Panc1 (cell line): ENCODE measurements at places on chromosomes 1 and 21.

GRCh38 chr1:224931605-224932004 is 2.1 kb downstream of the DNAH14 start:
- DNase-seq, result no peak

- DNase-seq, result peak; percentile 50
These were observed 65.4 kb downstream of the PLEKHA6 start for GRCh38 chr1:204294357-204294756.

DNA sequence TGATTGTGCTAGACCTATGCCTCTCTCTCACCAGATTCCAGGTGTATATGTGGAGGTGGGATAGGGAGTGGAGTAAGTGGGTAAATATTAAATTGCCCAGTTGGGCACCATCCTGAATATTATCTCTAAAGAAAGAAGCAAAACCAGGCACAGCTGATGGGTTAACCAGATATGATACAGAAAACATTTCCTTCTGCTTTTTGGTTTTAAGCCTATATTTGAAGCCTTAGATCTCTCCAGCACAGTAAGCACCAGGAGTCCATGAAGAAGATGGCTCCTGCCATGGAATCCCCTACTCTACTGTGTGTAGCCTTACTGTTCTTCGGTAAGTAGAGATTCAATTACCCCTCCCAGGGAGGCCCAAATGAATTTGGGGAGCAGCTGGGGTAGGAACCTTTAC is at the start of gene FCER1A:
Gene FCER1A, plus strand, starts transcription at position 242 of the 400 bp plus-strand sequence. Its CDS starts 29 bp downstream, at position 271.
- DNase-seq, result no peak

DNA sequence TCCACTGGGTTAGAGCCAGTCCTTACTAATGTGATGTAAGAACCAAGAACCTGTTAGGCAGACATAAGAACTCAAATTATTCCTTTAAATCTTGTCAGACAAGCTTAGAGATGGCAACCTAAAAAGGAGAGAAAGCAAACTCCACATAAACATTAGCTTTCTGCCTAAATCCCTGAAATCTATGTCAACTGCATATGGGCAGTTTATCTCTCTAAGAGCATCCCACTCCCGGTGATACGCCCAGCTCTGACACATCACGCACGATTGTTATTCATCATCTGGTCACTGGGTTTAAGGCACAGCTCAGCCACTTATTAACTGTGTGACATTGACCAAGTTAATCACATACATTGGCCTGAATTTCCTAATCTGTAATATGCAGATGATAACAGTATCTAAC is 323.7 kb downstream of the HHIPL2 start:
- no peak for DNase-seq

DNA sequence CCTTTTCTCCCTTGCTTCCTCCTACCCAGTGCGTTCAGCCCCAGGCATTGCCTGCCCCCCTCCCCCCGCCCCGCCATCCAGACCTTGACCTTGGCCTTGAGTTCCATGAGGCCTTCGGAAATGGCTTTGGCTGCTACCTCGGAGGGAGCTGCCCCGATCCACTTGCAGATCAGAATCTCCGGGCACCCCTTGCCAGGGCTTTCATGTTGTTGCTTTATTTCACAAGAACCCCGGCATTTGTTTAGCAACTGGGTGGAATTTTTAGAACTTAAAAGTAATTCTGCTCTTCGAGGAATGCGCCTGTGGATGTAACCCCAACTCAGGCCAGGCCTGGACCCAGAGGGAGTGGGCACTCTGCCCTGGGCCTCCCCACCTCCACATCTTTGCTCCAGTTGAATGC is 154.1 kb upstream of the TMEM51 start:
- DNase-seq, result no peak

GRCh38 chr1:206541236-206541833 is 34.0 kb downstream of the RASSF5 start:
- DNase-seq, result no peak

DNA sequence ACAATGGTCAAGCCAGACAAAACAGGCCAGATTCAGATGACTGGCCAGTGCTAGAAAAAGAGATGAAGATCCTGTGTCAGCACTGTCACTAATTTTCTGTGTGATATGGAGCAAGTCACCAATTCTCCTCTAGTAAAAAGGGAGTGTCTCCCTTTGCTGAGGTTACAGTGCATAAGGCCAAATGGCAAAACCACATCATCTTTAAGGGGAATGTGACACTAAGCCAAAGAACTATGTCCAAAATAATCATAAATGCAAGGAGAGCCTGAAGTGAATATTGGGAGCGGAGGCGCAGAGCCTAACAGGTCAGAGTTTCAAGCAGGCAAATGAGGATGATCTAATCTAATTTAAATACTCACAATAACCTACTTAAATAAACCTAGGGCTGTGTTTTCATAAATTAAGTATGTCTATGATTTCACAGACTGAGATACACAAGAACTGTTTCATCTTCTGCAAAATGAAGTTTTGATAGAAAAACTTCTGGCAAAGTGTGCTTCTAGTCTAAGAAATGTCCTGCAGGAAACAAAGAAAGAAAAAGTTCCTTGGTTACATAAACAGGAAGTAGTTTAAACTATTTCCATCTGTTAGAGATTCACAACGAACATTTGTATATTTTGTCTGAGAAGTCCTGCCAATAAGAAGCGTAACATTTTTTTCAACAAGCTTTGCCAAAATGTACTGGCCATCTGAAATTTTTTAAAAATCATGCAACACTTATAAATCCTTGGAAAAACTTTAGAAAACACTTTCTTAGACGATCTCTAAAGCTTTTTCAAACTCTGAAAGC is 290.2 kb downstream of the LRRC40 start:
- DNase-seq, result no peak

GRCh38 chr1:21216835-21217811 is 40.4 kb upstream of the EIF4G3 start:
- DNase-seq, result no peak

DNA sequence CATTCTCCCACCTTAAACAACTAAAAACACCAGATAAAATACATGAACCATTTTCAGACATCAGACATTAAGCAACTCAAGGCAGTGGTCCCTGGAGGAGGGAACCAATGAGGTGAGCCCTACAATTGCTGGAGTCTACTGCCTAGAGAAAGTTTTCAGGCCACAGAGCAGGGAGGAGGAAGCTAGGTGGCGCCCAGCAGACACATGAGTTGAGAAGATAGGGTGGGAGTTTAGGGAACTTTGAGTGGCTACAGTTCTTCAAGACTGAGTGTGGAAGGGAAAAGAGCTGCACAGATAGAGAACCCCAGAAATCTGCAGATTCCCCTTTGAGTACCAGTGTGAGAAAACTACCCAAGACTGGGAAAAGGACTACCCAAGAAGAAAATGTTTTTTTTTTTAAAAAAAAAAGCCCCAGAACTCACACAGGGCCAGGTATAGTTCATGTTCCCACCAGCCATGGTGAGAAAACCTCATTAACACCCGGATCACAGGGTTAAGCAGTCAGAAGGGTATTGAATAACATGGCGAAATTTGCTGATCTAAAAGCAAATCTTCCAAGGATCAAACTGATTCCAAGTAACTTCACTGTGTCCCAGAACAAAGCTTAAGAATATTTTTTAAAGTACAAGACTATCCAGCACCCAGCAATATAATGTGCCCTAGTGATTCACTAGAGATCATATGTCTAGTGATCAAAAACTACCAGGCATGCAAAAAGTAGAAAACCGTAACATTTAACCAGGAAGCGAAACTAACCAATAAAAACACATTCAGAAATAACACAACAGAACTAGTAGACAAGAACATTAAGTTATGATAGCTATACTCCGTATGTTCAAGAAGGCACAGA is 12.0 kb downstream of the ALDH9A1 start:
- DNase-seq, result no peak

- DNase-seq, result no peak
These were observed 2.7 kb upstream of the NPHP4 start for GRCh38 chr1:5994713-5995621.

DNA sequence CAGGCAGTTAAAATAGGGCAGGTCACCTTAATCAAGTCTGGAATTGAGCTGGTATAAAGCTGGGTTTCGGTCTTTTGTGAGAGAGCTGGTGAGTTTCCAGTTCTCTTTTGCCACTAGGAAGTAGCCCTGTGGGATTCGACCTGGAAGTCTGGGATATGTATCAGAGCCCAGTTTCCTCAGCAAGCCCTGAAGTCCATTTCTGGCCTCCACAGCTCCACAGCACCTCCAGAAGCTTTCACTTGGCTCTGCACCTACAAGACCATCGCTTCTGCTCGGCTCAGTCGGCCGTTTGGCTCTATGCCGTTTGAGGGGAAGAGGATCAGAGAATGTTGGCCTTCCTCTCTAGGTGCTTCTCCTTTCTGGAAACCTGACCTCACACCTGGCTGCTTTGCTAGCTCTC is 148.0 kb downstream of the GALNT2 start:
- no peak for DNase-seq

DNA sequence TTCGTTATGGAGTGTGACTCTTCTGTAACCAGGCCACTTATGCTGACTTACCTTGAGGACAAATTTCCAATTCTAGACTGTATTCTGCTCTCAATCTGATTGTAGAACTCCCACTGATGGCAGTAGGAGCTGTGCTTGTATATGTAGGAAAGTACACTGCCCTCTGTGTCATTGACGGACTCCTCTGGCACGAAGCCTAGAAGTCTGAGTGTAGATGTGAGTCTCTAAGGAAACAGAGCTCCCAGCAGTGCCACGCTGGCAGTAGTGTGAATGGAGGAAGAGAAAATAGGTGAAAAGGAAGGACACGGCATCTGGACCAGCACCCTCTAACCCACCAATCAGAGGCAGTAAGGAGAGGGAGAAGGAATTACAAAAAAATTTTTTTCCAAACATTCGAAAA is 130.4 kb upstream of the ADGRL2 start:
- DNase-seq, result peak; percentile 64

- DNase-seq, result no peak
These were observed 42.4 kb upstream of the GADD45A start for GRCh38 chr1:67642629-67643028.

GRCh38 chr1:209432443-209432825 is 151.1 kb upstream of the CAMK1G start:
- DNase-seq, result no peak

DNA sequence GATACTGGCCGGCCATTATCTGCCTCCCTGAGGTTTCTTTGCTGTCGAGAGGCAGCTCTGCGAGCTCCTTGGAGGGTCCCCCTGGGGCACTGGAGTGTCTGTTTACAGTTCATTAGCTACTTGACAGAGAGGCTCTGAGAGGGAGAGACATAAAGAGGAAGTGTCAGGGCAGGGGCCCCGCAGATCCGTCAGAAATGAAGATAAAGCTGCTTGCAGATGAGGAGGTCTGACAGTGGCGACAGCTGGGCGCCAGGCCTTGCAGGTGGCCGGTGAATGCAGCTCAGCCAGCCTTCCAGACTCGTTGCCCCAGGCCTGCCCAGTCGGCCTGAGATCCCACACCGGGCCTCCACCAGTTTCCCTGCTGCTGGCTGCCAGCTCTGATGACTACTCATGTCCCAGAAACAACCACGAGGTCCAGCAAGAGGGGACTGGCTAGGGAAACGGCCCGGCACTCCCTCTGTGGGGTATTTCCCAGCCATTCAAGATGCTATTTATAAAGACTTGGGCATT is 84.7 kb downstream of the DISP3 start:
- no peak for DNase-seq

DNA sequence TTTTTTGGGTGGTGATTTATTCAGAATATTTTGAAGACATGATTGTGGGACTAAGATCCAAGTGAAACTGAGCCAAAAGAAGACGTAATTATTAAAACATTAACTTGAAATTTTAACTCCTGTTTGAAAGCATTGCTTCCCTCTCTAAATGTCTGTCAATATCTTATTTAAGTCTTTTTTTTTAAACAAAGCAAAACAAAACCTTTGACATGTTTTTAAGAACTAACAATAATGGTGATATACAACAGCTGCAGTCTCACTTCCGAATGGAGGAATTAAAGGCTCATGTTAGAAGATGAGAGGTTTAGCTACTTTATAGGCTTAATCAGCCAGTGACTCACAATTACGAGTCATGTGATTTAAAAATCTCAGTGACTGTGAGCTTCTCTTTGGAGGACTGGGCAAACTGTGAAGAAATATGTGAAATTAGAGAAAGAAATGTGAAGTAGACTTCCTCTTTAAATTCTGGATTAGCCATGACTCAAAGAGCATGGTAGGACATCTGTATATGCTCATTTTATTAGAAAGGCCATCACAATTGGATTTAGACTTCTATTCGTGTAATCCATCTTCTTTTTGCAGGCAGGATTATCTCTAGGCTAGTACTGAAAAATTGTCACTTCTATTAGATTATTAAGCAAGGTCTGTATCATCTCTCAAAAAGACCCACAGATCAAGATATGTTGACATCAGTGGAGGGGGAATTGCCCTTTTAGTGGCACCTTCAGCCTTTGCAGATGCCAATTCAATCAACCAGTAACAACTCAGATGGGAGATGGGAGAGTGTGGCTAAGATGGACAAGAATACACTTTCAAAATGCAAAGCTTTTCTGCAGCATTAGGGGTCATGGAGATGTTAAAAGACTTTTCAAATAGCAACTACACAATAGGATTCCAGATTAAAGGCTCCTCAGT is 28.7 kb downstream of the KCNA3 start:
- DNase-seq, result no peak

GRCh38 chr1:92556350-92556749 is 69.6 kb upstream of the GFI1 start:
- DNase-seq, result no peak

GRCh38 chr1:12197483-12197880 is 30.7 kb downstream of the TNFRSF1B start:
- no peak for DNase-seq

- no peak for DNase-seq
These were observed 169.4 kb downstream of the ACTL8 start for GRCh38 chr1:17924578-17924977.

DNA sequence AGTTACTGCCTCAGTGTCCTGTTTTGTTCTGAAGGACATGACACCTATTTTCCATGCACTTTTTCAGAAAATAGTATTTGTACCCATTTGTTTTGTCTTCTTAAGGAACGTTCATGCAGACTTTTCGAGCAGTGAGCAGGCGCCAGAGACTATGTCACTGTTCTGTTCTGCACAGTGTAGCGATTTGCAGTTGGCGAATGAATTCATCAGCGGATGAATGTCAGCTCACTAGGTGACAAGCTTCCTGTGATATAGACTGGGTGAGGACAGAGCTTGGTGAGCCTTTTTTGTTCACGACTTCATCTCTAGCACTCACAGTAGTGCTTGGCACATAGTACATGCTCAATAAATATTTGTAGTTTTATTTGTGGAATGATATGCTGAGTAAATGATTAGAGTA is 177.8 kb downstream of the NFIA start:
- no peak for DNase-seq

- no peak for DNase-seq
These were observed 9.3 kb upstream of the TSNAX start for GRCh38 chr1:231519166-231519565.

- DNase-seq, result no peak
These were observed 416.1 kb downstream of the MRPL39 start for GRCh38 chr21:25191141-25191540.
